ENCODE measurements at places on chromosomes 4 and X.

- no peak overlapping the region for H3K4me3 ChIP-seq
- peak; percentile 57 for DNase-seq
- H3K27me3 ChIP-seq = no peaks in the 10 kb centered on the region
- no peaks in the 10 kb centered on the region for H3K36me3 ChIP-seq
Measured at GRCh38 chr4:151801547-151802516, 41.0 kb upstream of the GATB start.

DNA sequence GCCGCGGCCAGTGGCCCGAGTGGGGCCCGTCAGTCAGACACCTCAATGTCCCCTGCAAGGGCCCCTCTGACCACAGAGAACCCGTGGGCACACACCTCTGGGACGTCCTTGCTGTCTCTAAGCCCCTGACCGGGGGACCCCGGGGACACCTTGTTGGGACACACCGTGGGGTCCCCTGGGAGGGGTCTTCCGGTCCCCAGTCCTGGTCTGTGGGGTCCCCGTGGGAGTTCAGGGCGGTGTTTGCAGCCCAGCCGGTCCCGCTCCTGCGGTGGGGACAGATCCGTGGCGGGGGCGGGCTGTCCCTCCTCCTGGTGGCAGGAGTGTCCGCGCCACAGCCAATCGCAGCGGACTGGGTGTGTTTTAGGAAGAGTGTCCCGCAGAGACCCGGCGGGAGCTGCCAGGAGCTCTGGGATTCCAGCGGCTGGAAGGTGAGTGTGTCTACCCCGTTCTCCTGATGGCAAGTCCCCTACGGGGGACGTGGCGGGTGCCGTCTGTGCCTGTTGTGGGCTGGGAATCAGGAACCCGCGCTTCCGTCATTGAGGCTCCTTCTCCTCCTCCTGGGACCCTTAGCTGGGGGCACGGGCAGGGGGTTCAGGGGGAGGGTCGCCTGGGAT lies 5.1 kb upstream of the PLCXD1 start:
- H3K4me1 ChIP-seq = no peaks in the 10 kb centered on the region
- DNase-seq = peak; percentile 55
- peak overlapping the region; percentile 62 for H3K4me3 ChIP-seq

- H3K27ac ChIP-seq = peak overlapping the region; percentile 69
- DNase-seq = peak; percentile 60
- peaks cover 21% of the 10 kb centered on the region for H3K4me1 ChIP-seq
- H3K27me3 ChIP-seq = no peaks in the 10 kb centered on the region
Measured at GRCh38 chrX:110219920-110220319, 98.0 kb downstream of the AMMECR1 start.

DNA sequence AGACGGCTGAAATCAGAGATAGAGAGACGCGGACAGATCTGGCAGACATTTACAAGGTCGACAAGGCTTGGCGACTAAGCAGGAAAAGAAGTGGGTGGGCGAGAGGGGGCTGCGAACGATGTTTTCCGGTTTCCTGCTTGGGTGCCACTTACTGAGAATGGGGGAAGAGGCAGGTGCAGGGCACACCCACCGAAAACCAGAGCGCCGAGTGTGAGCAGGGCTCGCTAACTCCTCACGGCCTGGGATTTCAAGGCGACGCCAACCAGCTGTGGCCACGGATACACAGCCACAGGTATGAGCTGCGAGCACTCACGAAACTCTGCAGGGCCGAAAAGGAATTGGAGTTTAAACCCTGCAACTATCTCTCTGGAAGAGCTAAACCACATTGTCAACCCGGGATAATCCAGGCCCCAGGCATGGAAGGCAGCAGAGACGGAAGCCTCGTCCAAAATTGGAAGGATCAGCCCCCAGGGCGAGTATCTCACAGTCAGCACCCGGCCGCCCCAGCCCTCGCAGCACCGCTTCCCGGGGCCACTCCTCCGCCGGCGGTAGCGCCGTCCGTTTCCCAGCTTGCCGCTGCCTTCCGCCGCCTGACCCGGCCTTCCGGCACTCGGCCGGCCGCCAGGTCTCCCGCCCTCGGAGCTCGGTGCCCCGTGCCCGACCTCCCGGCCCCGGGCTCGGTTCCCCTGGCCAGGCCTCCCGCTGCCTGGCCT lies 778 bp downstream of the CASP3 start:
- H3K4me1 ChIP-seq = peaks cover 20% of the 10 kb centered on the region
- no peaks in the 10 kb centered on the region for H3K36me3 ChIP-seq
- H3K4me3 ChIP-seq = peak overlapping the region; percentile 83

DNA sequence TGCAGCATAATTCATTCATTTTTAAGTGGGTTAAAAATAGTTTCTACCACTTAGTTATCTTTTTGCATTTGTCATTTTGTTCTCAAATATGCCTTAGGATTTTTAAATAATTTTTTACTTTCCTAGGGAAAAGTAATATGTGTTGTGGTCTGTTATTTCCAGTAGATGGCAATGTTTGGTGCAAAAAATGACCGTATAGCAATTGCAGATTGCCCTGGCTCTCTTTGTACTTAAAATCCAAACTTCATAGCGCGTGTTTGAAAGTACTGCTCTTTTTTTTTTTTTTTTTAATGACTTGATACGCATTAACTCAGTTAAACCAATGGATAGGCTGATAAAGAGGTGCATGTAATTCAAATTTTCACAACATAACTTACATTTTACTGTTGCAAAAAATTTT lies 74.4 kb upstream of the RBMX start:
- no peak overlapping the region for H3K4me3 ChIP-seq
- H3K4me1 ChIP-seq = no peaks in the 10 kb centered on the region
- H3K36me3 ChIP-seq = no peaks in the 10 kb centered on the region
- no peak for DNase-seq
- H3K27me3 ChIP-seq = no peaks in the 10 kb centered on the region
- no peak overlapping the region for H3K27ac ChIP-seq

DNA sequence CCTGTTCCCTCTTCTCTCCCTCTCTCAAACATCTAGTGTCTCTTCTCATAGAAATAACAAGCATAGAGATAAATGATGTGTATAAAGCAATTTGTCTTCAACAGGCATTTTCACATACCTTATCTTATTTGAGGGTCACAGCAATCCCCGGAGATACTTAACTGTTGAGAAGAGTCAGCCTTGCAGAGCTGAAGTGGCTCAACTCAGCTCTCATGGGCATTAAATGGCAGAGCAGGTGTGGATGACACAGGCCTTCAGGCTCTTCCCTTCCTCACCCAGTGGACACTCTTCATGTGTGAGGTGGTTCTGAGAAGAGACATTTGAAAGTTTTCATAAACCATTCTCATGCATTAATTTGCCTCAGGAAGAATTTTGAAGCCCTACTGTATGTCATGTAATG lies 134.2 kb downstream of the AFF2 start:
- no peaks in the 10 kb centered on the region for H3K4me1 ChIP-seq
- H3K4me3 ChIP-seq = no peak overlapping the region
- H3K36me3 ChIP-seq = no peaks in the 10 kb centered on the region
- H3K27me3 ChIP-seq = no peaks in the 10 kb centered on the region

GRCh38 chrX:63488546-63489373 lies 137.6 kb upstream of the SPIN4 start:
- no peaks in the 10 kb centered on the region for H3K36me3 ChIP-seq
- no peak for DNase-seq
- H3K27me3 ChIP-seq = no peaks in the 10 kb centered on the region
- no peak overlapping the region for H3K27ac ChIP-seq
- no peak overlapping the region for H3K4me3 ChIP-seq
- no peaks in the 10 kb centered on the region for H3K4me1 ChIP-seq

GRCh38 chrX:114959729-114960128 lies 57.7 kb downstream of the IL13RA2 start:
- H3K27me3 ChIP-seq = no peaks in the 10 kb centered on the region
- no peaks in the 10 kb centered on the region for H3K36me3 ChIP-seq
- H3K4me1 ChIP-seq = no peaks in the 10 kb centered on the region
- no peak overlapping the region for H3K27ac ChIP-seq

DNA sequence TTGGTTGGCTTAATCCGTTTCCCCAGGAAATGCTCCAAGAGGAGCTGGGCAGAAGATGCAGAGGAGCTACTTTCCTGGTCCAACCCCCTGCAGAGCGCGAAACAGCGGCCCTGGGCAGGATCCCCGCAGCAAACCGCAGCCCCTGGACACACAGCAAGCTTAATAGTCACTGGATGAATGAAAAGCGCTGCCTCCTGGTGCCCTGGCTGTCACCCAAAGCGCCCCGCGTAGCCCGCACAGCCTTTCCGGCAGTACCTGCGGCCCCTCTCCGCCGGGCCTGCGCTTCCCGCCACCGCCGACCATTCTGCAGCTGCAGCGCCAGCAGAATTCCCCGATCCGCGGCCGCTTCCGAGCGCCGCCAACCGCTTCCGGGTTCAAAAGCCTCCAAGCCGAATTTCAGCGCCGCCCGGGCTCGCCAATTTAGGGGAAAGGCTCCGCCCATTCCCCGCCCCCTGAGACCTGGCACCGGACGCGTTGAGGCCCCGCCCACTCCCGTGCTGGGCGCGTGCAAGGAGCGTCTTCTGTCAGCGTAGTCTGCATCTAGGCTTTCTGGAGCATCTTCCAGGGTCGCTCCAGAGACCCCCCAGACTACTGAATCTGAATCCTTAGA lies at the start of gene HPF1:
TSS of gene HPF1 (minus strand) at position 370 of the 610 bp plus-strand sequence. CDS start at position 303, 67 bp downstream.
- peaks cover 8% of the 10 kb centered on the region for H3K4me1 ChIP-seq
- peak within 1 kb of the TSS; percentile 91 for H3K4me3 ChIP-seq
- no peaks in the 10 kb centered on the region for H3K36me3 ChIP-seq

- H3K4me3 ChIP-seq = no peak overlapping the region
- H3K27me3 ChIP-seq = no peaks in the 10 kb centered on the region
- no peak for DNase-seq
- no peak overlapping the region for H3K27ac ChIP-seq
Measured at GRCh38 chrX:23851544-23851943, 56.2 kb downstream of the APOO start.

DNA sequence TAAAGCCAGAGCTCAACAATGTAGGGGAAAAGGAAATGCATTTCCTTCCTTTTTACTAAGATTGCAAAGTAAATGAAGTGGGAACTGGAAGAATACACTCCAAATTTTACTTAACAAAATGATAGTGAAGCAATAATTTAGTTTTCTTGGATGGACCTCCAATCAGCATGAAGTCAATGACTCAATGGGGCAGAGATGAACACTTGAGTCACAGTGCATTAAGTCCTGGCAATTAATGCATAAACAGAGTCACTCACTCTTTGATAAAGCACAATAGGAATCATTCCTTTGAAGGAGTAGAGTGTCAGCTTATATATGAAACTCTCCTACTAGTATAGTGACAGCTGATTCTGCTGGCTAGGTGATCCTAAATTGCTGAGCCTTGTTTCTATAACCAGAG lies 66.7 kb upstream of the FRAS1 start:
- no peaks in the 10 kb centered on the region for H3K4me1 ChIP-seq
- no peaks in the 10 kb centered on the region for H3K27me3 ChIP-seq
- no peaks in the 10 kb centered on the region for H3K36me3 ChIP-seq
- no peak for DNase-seq

GRCh38 chr4:123616951-123617461 lies 220.4 kb downstream of the SPRY1 start:
- no peaks in the 10 kb centered on the region for H3K4me1 ChIP-seq
- H3K27ac ChIP-seq = no peak overlapping the region
- H3K36me3 ChIP-seq = no peaks in the 10 kb centered on the region
- no peaks in the 10 kb centered on the region for H3K27me3 ChIP-seq

GRCh38 chrX:30589146-30589888 lies 11.8 kb upstream of the TASL start:
- H3K4me1 ChIP-seq = peaks cover 22% of the 10 kb centered on the region
- no peak for DNase-seq
- H3K27me3 ChIP-seq = no peaks in the 10 kb centered on the region
- H3K4me3 ChIP-seq = no peak overlapping the region
- no peaks in the 10 kb centered on the region for H3K36me3 ChIP-seq

DNA sequence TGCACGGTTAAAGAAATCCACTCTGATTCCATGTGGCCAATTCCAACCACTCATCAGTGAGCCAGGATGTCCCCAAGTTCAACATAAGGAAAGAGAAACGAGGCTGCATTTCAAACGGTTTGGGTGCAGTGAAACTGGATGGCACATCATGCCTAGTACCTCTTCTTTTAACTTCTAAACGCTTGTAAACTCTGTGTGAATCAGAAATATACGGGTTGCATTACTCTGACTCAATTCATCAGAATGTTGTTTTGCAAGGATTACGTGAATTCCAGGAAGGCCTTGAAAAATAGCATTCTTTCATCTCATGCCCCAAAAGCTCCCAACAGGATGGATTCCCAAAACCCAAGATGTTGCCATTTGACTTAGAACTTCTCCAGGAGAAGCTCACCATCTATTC lies 270.4 kb downstream of the LDB2 start:
- no peaks in the 10 kb centered on the region for H3K27me3 ChIP-seq
- no peaks in the 10 kb centered on the region for H3K36me3 ChIP-seq
- no peaks in the 10 kb centered on the region for H3K4me1 ChIP-seq

DNA sequence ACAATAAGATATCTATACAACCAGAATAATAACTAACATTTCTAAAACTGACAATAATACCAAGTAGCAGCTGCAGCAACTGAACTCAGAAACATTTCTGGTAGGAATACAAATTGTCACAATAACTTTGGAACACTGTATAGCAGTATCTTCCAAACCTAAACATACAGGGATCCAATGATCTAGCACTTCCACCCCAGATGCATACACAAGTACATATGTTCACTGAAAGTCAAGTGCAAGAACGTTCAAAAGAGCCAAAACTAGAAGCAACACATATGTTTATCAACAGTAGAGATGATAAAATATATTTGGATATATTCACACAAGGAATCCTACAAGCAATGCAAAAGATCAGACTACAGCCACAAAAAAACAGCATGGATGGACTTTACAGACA lies 46.2 kb downstream of the MAPK10 start:
- DNase-seq = no peak
- no peaks in the 10 kb centered on the region for H3K36me3 ChIP-seq
- no peaks in the 10 kb centered on the region for H3K4me1 ChIP-seq
- H3K27ac ChIP-seq = no peak overlapping the region

GRCh38 chrX:14738643-14739042 lies 134.2 kb downstream of the FANCB start:
- H3K4me3 ChIP-seq = no peak overlapping the region
- no peaks in the 10 kb centered on the region for H3K36me3 ChIP-seq
- no peaks in the 10 kb centered on the region for H3K27me3 ChIP-seq
- H3K27ac ChIP-seq = no peak overlapping the region
- no peaks in the 10 kb centered on the region for H3K4me1 ChIP-seq
- DNase-seq = no peak

DNA sequence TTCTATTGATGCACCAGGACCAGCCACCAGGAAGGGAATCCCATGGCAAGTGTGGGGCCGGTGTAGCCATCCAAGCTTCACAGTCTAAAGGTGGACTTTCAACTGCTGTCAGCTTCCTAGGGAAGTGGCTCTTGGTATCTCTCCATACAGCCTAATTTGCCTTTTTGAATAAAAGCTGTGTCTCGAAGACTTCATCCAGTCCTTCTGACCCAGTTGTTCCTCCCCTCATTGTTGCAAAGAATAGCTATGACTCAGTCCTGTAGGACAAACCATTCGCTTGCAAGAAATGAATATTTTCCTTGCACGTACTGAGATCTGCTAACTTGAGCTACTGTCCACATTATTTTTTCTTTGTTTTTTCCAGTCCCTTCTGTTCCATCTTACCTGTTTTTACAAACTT lies 145.1 kb upstream of the CTSO start:
- H3K36me3 ChIP-seq = no peaks in the 10 kb centered on the region
- H3K4me3 ChIP-seq = no peak overlapping the region
- DNase-seq = no peak
- no peaks in the 10 kb centered on the region for H3K4me1 ChIP-seq
- H3K27me3 ChIP-seq = no peaks in the 10 kb centered on the region

- H3K4me1 ChIP-seq = peaks cover 15% of the 10 kb centered on the region
- no peaks in the 10 kb centered on the region for H3K27me3 ChIP-seq
- no peak overlapping the region for H3K27ac ChIP-seq
- no peaks in the 10 kb centered on the region for H3K36me3 ChIP-seq
- DNase-seq = peak; percentile 18
Measured at GRCh38 chrX:110847334-110847733, 51.7 kb upstream of the CHRDL1 start.

Data from PC-9 (cell line).